Regular cardiac myocyte (primary cell): ENCODE measurements at places on chromosomes 12 and 14. TPM values are rescaled to one million over a fixed set of nuclear protein-coding genes. Genes with fewer than 3 reads are reported as not detected.

Gene NUAK1
- 13.2 and 28.5 TPM in 2 replicates for total RNA-seq

Gene MMAB
- total RNA-seq = 15.8 and 19.2 TPM in 2 replicates

Gene TSPAN19
- not detected in 2 replicates for total RNA-seq

Gene RTL1
- not detected in 2 replicates for total RNA-seq

Gene KRT77
- total RNA-seq = not detected in 2 replicates

Gene AVPR1A
- total RNA-seq = 0.38 and 0.56 TPM in 2 replicates

Gene PDE3A
- 23.1 and 31.8 TPM in 2 replicates for total RNA-seq

Gene GRIN2B
- 0.19 and 0.28 TPM in 2 replicates for total RNA-seq

Gene LRTM2
- total RNA-seq = not detected in 2 replicates

Gene RIMBP2
- total RNA-seq = under 0.01 TPM in 1 of 2 replicates, not detected in the other

Gene DCN
- total RNA-seq = 69.8 and 321 TPM in 2 replicates

Gene SLC5A8
- under 0.01 TPM in 1 of 2 replicates, not detected in the other for total RNA-seq

Gene SLC25A47
- under 0.01 TPM in 1 of 2 replicates, not detected in the other for total RNA-seq
